ENCODE measurements at places on chromosomes 1 and 21.
A peak's percentile ranks its signal among the peaks of the same experiment; 100 is the strongest.

- DNase-seq = peak; percentile 69
Measured at GRCh38 chr1:206744683-206745082, 25.9 kb upstream of the IL19 start.

DNA sequence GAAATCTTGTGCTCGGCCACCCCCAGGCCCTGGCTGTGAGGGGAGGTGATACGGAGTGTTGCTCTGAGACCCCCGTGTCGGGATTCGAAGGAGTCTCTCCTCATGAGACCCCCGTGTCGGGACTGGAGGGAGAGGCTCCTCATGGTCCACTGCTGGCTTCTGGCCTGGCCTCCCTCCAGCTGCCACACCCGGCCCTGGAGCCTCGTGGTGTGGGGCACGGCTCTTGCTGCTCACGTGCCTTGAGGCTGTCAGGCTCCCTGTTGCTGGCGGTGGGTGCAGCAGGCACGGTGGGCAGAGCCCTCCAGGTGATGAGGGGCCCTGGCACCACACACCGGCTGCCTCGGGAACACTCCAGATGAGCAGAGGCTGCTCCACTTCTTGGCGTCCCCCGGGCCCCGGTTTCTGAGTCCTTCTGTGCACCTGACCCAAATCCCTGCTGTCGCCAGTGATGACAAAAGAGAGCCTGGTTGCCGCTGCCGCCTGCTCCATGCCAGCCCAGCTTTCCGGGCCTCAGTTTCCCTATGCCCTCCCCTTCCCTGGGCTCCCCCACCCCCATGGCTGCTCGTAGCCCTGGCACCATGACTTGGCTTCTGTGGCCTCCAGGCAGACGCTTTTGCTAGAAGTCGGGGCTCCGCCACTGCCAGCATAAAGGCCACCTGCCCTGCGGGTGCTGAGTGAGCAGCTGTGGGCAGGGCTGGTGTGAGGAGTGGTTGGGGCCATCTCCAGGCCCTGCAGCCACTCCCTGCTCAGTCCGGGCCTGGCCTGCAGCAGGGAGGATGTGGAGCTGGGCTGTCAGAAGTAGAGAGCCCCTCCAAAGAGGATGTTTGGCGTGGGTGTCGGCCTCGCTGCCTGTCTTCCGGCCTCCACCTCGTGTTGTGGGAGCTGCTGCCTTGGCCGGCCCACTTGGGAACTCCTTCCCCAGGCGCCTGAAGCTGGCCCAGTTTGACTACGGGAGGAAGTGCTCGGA is 11.8 kb downstream of the TMEM240 start:
- no peak for DNase-seq

DNA sequence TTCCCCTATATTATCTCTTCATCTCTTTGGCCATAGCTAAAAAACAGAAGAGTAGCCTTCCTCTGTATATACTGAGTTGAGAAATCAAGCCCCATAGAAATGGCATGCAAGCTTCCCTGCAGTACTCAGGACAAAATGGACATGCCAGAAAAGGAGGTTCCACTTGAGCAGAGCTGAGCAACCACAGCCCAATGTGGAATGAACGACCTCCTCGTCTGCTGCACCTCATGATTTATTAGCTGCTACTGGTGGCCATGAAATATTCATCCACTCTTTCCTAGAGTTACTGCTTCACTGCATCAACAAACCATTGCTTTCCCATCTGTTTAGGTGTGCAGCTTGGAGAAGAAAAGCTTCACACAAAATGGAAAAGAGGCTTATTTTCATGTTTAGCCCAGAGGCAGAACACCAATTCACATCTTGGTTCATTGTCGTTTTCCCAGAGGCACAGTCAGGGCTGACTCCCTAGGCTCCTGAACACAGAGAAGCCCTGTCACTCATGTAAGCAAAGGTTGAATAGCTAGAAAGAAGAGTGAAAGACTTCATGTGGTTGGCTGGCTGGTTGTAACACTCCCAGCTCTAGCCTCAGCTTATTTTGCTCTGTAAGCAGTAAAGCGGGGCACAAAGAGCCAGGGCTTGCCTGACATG is 148.0 kb downstream of the TSEN15 start:
- DNase-seq = no peak

DNA sequence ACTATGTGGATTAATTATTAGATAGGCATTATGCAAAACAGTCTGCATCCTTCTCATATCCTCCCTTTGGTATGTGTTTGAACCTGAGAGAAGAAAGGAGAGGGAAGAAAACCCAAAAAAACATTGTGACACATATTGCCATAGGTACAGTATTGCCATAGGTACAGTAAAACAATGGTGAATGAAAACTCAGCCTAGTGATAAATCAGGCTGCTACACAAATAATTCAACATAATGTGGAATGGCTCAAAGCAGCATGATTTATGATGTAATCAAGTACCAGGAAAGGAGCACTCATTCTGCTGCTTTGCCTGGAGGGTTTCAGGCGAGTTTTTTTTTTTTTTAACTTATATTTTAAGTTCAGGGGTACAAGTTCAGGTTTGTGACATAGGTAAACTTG is 213.9 kb upstream of the LYPLAL1 start:
- no peak for DNase-seq

DNA sequence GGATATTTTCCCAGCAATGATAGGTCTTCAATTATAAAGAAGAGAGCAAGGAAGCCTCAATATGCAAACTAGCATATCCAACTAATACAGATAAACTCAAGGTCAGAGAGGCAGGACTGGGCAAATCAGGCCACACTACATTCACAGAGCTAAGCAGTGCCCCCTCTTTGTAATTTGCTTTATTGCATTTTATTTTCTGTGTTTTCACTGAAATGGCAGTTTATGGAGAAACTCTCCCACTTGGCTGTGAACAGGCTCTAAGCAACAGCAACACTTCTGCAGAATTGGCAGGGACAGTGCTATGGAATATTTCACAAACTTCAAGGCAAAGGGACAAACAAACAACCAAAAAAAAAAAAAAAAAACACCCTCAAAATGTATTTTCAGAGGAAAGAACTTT is 93.4 kb upstream of the SOD1 start:
- DNase-seq = no peak

- peak; percentile 44 for DNase-seq
Measured at GRCh38 chr1:228898582-228898992, 163.3 kb downstream of the RHOU start.

- no peak for DNase-seq
Measured at GRCh38 chr1:208211921-208212843, 32.0 kb downstream of the PLXNA2 start.

DNA sequence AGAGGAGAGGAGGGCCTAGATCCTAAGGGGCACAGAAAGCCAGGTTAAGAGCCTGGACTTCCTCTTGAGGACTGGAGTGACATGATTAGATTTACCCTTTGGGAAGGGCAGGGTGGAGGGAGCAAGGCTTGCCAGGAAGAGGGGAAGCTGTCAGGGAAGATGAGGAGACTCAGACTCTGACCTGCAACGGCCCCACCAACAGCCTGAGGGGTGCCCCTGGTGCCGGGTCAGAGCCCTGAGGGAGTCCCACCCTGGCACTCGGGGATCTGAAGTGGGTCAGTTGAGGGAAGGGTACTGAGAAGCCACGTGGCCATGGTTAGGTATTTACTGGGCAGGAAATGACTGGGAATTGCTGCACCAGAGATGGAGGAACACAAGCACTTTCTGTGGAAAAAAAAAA is 9.8 kb downstream of the ECE1 start:
- DNase-seq = no peak

- no peak for DNase-seq
Measured at GRCh38 chr1:204268101-204268500, 54.3 kb upstream of the GOLT1A start.

- no peak for DNase-seq
Measured at GRCh38 chr21:36129219-36129618, 5.7 kb upstream of the CBR3 start.

GRCh38 chr1:58883888-58884482 is 100.1 kb upstream of the JUN start:
- DNase-seq = no peak

- DNase-seq = no peak
Measured at GRCh38 chr1:243738020-243738419, 112.0 kb downstream of the AKT3 start.

GRCh38 chr21:38850277-38850951 is 44.7 kb downstream of the ETS2 start:
- DNase-seq = no peak

DNA sequence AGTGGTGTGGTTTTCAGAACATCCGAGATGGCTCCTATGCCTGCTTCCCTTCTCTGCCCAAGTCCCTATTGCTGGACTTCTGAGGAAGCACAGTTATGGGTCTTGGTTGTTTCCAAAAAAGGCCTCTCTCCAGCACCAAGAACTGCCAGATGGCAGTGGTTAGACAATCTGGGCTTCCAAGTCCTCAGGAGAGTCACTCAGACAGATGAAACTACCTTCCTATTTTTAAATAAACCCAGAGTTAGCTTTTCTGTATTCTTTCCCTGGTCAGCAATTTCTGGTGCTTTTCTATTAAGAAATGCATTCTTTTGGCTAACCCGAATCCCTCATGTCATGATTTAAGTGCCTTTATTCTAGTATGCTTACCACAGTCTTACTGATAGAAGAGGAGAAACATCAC is 245.9 kb downstream of the PRDM2 start:
- no peak for DNase-seq

DNA sequence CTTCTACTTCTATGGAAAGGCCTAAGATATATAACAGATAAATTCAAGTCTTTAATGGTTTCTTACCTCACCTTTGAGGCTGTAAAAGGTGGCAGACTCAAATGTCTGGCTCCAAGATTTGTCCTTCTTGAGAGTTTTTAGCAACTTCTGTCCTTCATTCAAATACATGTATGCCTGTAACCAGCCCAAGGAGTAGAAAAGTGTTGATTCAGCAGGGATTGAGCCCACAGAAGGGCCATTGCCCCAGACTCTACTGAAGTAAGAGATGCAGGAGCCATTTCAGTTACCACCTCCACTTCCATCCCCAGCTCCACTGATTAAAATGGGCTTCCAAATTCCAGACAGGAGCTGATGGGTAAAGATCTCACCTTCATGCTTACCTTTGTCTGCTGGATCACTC is 80.0 kb downstream of the ADCY10 start:
- no peak for DNase-seq

- no peak for DNase-seq
Measured at GRCh38 chr1:188689542-188689941, 1788.1 kb downstream of the BRINP3 start.

DNA sequence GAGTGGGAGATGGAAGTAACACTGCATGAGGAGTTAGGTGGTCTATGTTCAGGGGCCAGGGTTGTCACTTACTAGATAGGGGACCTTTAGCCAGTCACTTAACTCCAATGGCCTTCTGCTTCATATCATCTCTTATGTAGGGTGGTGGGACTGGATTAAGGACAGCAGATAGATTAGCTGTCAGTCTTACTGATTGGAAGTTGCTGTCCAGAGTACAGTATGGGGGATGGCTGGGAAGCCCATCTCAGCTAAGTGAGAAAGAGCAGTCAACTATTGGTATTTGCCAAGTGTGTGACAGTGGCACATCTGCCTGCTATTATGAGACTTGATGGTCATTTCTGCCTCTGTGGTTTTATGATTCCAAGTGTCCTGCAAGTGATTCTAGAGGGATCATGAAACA is 130.9 kb downstream of the FGGY start:
- DNase-seq = no peak

DNA sequence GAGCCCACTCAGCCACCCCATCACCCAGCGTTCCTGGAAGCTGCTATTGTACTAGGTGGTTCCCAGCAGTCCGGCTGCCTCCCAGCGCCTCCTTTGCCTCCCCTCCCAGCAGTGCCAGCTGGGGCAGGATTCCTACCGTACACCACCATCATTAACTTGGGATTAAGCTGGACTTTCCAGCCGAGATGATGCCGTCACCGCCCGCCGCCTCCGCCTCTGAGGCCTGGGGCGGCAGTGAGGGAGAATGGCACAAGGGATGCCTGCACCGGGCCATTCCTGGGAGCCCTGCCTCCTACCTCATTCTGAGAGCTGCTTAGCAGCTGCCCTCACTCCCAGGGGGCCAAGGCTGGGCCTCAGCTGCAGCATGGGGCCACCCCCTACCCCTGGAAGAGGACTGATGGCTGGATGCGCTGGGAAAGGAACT is 13.2 kb downstream of the CNTN2 start:
- no peak for DNase-seq

DNA sequence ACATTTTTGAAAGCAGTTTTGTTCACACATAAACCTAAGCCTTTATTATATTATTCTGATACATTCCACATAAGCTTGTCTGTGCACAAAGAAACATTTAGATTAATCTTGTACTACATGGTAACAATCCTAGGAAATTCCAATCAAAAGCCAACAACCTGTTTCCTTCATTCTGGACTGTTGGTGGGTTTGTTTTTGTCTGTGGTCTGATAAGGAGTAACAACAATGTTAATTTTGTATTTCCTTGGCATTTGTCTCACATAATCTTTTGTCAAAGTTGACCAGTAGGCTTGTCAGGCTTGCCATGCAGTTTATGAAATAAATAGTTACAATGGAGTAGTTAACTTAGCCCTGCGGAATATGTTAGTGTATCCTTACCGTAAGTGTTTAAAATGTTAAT is 183.3 kb downstream of the DHRS3 start:
- DNase-seq = no peak

DNA sequence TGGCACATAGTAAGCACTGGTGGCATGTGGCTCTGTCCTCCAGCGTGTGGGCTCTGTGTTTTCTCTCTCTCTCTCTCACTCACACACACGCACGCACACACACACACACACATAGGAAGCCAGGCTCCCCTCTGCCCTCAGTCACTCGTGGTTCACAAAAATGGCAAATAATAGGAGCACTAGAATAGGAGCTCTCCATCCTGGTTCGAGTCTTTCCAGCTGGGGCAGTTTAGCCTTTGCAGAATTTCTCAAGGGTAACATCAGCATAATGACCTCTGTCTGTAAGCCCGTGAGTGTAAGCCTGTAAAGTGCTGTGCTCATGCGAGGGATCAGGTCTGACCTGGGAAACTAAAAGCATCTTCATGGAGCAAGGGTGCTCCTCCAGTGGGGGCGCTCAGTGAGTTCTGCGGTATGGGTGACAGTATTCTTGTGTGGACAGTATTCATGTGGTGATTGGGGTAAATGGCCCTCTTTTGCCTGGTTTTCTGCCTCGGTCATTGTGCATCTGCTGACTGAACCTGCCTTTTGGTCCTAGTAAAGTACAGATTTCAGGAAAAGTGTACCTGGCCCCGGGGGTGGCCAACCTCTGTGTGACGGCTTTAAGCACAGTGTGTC is 842 bp upstream of the ZC3H12A start:
- DNase-seq = no peak

DNA sequence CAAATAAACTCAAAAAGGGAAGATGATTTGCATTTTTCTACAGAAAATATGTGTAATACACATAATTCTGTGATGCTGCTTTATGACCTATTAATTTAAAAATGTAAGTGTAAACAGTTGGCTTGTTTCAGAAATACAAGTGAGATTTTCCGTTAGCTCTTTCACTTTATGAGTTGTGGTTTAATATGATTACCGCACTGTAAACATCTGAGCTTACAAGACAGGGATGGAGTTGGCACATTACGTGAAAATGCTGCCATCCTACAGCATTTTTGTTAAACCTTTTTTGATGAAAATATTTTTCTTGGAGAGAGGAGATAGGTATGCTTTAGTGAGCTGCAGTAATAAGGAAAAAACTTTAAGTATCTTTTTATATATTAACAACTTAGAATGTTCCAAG is 426.8 kb upstream of the ADAMTS5 start:
- DNase-seq = no peak
